SK-N-SH (cell line): ENCODE measurements at places on chromosomes 12 and 14. TPM values are rescaled to one million over a fixed set of nuclear protein-coding genes. Genes with fewer than 3 reads are reported as not detected.
A peak's percentile ranks its signal among the peaks of the same experiment; 100 is the strongest.

The AMIGO2 gene
- polyA plus RNA-seq = 1.2 and 1.3 TPM in 2 replicates

The PRH1 gene
- polyA plus RNA-seq = 2.0 and 3.6 TPM in 2 replicates

The TBC1D30 gene
- 0.23 and 0.29 TPM in 2 replicates for polyA plus RNA-seq

- H3K4me3 ChIP-seq = no peak overlapping the region
- H3K27me3 ChIP-seq = no peaks in the 10 kb centered on the region
- H3K4me1 ChIP-seq = peaks cover 7% of the 10 kb centered on the region
- H3K36me3 ChIP-seq = peaks cover 8% of the 10 kb centered on the region; the same call in 1 of the 2 replicates
Measured at GRCh38 chr12:14951851-14952250, 9.6 kb downstream of the ARHGDIB start.

- DNase-seq = no peak
- H3K27me3 ChIP-seq = no peaks in the 10 kb centered on the region
- H3K27ac ChIP-seq = no peak overlapping the region
- no peak overlapping the region for H3K4me3 ChIP-seq
- peaks cover 20% of the 10 kb centered on the region; the same call in 1 of the 2 replicates for H3K4me1 ChIP-seq
- no peaks in the 10 kb centered on the region for H3K36me3 ChIP-seq
Measured at GRCh38 chr12:124752437-124753227, 111.0 kb downstream of the SCARB1 start.

DNA sequence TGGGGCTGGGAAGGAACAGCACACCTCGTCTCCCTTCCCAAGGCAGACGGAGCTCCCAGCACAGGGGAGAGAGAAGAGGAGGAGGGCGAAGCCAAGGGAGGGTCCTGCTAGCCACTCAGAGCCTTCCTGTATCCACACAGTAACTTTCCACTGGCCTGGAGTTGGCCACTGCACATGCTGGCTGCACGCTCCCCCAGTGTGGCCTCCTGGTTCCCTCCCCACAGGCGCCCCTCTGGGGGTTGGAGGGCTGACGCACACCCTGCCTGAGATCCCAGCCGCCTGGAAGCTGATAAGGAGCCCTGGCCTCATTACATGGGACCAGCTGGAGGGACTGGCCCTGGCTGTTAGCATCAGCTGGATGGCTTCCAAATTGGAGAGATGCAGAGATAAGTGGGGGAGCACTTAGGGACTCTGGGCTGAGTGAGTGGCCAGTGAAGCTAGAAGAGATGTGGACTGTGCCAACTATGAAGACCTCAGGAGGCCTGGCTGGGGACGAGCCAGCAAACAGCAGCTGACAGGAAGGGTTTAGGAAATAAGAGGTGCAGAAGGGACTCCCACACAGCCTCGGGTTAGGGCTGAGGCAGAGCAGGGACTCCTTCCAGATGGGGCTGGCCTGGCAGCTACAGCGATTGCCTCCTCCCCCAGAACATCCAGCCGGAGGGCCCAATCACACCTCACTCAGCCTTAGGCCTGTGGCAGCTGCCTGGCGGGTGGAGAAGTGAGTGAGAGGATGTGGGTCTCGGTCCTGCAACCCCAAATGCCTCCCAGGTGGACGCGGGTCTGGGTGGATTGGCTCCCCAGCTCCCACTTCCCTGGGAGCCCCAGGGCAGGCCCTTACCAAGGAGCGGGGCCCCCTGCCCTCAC lies 26.3 kb upstream of the BCDIN3D start:
- H3K4me1 ChIP-seq = peaks cover 44% of the 10 kb centered on the region
- H3K27me3 ChIP-seq = no peaks in the 10 kb centered on the region
- no peaks in the 10 kb centered on the region for H3K36me3 ChIP-seq
- H3K27ac ChIP-seq = peak overlapping the region; percentile 97
- peak; percentile 95 for DNase-seq
- no peak overlapping the region for H3K4me3 ChIP-seq

DNA sequence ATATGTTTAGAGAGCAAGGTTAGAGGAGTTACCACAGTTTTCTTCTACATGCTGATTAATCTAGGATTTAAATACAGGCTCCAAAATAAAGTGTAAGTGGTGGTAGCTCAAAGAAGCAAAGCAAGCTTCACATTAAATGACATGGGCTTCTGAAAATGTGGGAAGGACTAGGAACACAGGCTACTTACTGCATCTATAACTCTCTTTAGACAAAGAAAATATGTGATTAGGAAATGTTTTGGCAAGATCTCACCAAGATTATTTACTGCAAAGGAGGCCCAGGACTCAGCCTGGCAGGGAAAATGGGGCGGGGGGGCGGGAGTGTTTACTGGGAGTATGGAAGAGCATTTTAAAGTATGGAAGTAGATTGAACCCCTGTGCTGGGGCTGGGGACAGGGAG lies 39.4 kb downstream of the ETV6 start:
- no peak for DNase-seq
- H3K4me1 ChIP-seq = peaks cover 28% of the 10 kb centered on the region
- H3K4me3 ChIP-seq = no peak overlapping the region
- H3K27me3 ChIP-seq = no peaks in the 10 kb centered on the region

DNA sequence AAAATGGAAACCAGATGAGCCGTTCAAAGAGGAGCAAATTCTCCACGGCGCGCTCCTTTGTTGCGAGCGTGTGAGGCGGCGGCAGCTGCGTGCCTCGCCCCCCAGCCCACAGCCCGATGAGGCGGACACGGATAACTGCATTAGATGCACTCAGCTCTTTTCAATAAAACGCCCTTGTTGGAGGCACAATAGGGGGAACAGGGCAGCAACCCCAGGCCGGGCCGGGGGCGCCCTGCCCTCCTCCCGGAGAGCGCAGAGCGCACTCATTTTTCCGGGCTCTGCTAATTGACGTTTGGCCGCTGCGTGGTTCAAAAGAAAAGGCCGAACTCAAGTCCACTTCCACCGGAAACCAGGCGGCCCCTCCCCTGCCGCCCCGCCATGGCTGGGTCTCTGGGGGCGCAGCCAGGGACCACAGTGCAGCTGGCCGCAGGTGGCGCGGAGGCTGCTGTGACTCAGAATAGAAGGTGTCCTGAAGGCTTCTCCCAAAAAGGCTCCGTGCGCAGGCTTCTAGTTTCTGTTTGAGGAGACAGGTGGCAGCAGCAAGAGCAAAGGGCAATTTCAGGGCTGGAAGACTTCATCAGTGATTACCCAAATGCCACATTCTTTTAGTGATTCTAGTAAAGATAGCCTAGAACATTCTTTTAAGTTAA lies 29.0 kb upstream of the SMOC1 start:
- DNase-seq = no peak
- no peak overlapping the region for H3K27ac ChIP-seq
- H3K36me3 ChIP-seq = no peaks in the 10 kb centered on the region

DNA sequence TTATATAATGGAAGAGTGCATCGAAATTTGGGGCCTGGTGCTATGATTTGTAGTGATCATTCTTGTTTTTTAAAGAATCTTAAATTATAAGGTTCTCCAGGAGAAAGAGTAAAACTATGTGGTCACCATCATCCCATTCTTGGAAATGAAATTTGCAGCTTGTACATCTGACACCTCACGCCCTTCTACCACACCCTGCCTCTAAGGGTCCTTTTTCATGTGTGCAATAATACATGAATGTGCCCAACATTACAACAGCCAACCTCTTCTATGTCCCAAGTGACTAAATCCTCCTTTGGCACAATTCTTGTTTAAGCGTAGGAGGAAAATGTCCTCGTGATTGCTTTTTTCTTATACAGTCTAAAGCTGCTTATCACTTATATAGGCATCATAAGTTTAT lies 636.5 kb upstream of the NOVA1 start:
- no peak overlapping the region for H3K4me3 ChIP-seq
- no peaks in the 10 kb centered on the region for H3K4me1 ChIP-seq
- no peak for DNase-seq

- no peaks in the 10 kb centered on the region; the same call in 1 of the 2 replicates for H3K27me3 ChIP-seq
- peaks cover 7% of the 10 kb centered on the region for H3K4me1 ChIP-seq
- no peaks in the 10 kb centered on the region for H3K36me3 ChIP-seq
- peak overlapping the region; percentile 93 for H3K27ac ChIP-seq
- no peak for DNase-seq
Measured at GRCh38 chr14:23454445-23454856, 15.1 kb upstream of the NGDN start.

- DNase-seq = peak; percentile 14
- no peaks in the 10 kb centered on the region for H3K4me1 ChIP-seq
- no peak overlapping the region for H3K27ac ChIP-seq
Measured at GRCh38 chr12:20798554-20798953, 12.0 kb upstream of the SLCO1B3 start.

DNA sequence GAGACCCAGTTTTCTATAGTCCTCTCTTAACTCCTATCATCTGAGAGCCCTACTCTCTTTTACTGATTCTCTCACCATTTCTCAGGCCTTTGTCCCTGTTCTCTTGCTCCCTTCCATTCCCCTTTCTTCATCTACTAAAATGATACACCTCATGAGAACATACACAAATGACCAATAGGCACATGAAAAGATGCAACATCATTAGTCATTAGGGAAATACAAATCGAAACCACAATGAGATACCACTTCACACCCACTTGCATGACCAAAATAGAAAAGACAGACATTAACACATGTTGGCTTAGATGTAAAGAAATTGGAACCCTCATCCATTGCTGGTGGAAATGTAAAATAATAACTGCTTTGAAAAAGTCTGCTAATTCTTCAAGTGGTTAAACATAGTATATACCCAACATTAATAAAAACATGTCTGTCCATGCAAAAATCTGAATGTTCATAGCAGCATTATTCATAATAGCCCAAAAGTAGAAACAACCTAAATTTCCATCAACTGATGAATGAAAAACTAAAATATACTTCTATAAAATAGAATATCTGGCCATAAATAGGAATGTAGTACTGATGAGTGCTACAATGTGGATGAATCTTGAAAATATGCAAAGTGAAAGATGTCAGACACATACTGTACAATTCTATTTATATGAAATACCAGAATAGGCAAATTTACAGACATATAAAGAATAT lies 66.0 kb downstream of the DENND5B start:
- no peak overlapping the region for H3K27ac ChIP-seq
- H3K4me3 ChIP-seq = no peak overlapping the region
- H3K27me3 ChIP-seq = no peaks in the 10 kb centered on the region
- DNase-seq = no peak

- H3K4me1 ChIP-seq = no peaks in the 10 kb centered on the region
- H3K36me3 ChIP-seq = no peaks in the 10 kb centered on the region
- no peak overlapping the region for H3K4me3 ChIP-seq
- no peak overlapping the region for H3K27ac ChIP-seq
Measured at GRCh38 chr12:90621927-90622326, 333.0 kb downstream of the CCER1 start.

- no peak overlapping the region for H3K4me3 ChIP-seq
- H3K36me3 ChIP-seq = no peaks in the 10 kb centered on the region
- no peaks in the 10 kb centered on the region for H3K27me3 ChIP-seq
- no peaks in the 10 kb centered on the region for H3K4me1 ChIP-seq
- DNase-seq = no peak
Measured at GRCh38 chr12:56520506-56520905, 1.1 kb upstream of the RBMS2 start.

GRCh38 chr12:75822416-75822815 lies 209.2 kb downstream of the PHLDA1 start:
- no peak overlapping the region for H3K4me3 ChIP-seq
- no peaks in the 10 kb centered on the region for H3K36me3 ChIP-seq
- no peak overlapping the region for H3K27ac ChIP-seq
- H3K27me3 ChIP-seq = no peaks in the 10 kb centered on the region
- DNase-seq = no peak
- H3K4me1 ChIP-seq = no peaks in the 10 kb centered on the region

DNA sequence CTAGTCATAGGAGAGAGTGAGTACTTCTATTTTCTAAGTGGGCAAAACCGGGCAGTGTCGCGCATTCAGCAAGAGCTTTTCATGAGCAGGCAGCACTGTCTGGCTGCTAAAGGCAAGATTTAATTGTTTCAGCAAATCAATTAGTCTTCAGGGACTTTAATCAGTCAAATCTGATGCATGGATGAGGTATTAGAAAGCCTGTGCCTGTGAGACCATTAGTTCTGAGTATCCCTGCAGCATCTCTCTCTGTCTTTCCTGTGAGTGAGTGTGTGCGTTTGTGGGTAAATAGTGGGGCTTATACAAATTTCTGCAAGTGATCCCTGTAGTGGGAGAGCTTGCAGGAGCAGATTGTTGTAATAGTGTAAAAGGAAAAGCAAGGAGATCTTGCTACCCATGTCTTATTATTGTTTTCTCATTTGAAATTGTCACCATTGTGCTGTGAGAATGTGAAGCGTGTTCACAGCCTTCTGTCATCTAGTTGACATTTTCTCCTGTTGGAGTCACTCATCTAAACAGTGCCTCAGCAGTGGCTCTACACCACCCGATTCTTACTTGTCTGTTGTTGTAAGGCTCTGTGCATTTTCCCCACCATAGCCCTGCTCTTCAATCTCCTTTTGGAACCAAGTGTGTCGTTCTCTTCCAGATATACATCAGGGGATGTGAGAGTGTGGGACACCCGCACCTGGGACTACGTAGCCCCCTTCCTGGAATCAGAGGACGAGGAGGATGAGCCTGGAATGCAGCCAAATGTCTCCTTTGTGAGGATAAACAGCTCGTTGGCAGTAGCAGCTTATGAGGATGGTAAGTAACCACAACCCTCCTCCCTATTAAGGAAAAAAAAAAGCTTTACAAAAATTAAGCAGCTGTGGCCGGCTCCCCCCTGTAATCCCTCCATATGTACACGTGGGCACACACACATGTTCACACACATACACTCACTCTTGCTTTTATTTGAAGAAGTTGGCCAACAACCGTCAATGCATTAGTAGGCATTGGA lies 53.6 kb downstream of the FBXW8 start:
- peaks cover 25% of the 10 kb centered on the region for H3K36me3 ChIP-seq
- peak; percentile 43 for DNase-seq
- peak overlapping the region; percentile 94 for H3K27ac ChIP-seq

DNA sequence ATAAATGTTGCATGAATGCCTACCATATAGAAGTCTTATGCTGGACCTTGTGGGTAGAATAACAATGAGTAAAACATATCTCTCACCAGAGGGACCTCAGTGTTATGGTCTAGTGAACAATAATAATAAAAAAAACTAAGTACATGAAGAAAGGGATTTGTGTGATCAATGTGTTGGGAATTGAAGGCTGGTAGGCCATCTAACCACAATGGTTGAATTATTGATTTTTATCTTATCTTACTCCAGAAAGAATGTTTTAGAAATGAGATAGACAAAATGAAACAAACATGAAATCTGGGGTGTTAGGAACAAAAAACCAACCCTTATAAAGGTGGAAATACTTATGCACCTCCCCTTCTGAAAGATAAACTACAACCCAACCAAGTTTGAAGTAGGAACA lies 243.9 kb upstream of the LRIG3 start:
- no peaks in the 10 kb centered on the region for H3K4me1 ChIP-seq
- peaks cover 2% of the 10 kb centered on the region; the same call in 1 of the 2 replicates for H3K27me3 ChIP-seq
- no peak overlapping the region for H3K4me3 ChIP-seq
- H3K27ac ChIP-seq = no peak overlapping the region
- DNase-seq = no peak

GRCh38 chr12:77830583-77831351 lies at the start of gene NAV3:
Gene NAV3, plus strand, starts transcription at chr12:77830894. Its CDS starts 568 bp downstream, at chr12:77831462.
- no peak within 1 kb of the TSS for H3K4me3 ChIP-seq
- peaks cover 25% of the 10 kb centered on the region; the same call in 1 of the 2 replicates for H3K4me1 ChIP-seq
- H3K36me3 ChIP-seq = no peaks in the 10 kb centered on the region
- no peaks in the 10 kb centered on the region for H3K27me3 ChIP-seq
- H3K27ac ChIP-seq = no peak within 1 kb of the TSS
- no peak for DNase-seq
